Aortic smooth muscle cell (primary cell): ENCODE measurements at places on chromosomes 2 and 18. TPM values are rescaled to one million over a fixed set of nuclear protein-coding genes. Genes with fewer than 3 reads are reported as not detected.

SCN9A gene
- 0.40 and 0.56 TPM in 2 replicates for total RNA-seq

CTAGE1 gene
- 0.12 TPM in 1 of 2 replicates, not detected in the other for total RNA-seq

TMEM131 gene
- total RNA-seq: 27.1 and 32.4 TPM in 2 replicates

SCN2A gene
- 1.4 and 2.4 TPM in 2 replicates for total RNA-seq

RAMP1 gene
- total RNA-seq: 3.2 and 14.9 TPM in 2 replicates

TAF1B gene
- 23.5 and 24.7 TPM in 2 replicates for total RNA-seq

NPHP1 gene
- 6.9 and 9.0 TPM in 2 replicates for total RNA-seq

FIGN gene
- 1.3 and 2.2 TPM in 2 replicates for total RNA-seq

GKN2 gene
- total RNA-seq: not detected in 2 replicates

HTR2B gene
- total RNA-seq: 118 and 269 TPM in 2 replicates
